Endothelial cell of umbilical vein (primary cell): ENCODE measurements at places on chromosomes 3 and 15. TPM values are rescaled to one million over a fixed set of nuclear protein-coding genes. Genes with fewer than 3 reads are reported as not detected.

DNA sequence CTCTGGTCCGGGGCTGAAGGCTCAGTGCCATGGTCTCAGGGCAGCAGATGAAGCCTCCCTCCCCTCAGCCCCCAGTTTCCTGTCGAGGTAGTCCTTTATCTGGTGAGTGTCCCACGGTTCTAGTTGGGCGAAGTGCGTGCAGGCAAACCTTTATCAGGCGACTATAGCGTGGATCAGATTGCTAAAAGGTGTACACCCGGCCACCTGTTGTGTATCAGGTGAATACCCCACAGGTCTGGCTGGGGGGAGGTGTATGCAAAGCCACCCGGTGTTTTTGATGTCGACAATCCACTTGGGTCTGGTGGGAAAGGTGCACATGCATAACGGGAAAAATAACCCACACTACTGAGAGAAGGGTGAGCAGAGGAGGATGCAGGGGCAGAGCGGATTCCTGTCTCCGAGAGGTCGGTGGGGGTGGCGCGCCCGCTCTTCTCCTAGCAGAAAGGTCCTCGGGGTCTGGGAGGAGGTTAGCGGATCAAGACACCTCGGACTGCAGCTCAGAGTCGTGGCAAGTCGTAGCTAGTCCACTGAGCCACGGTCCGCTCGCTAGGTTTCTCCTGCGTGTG is 507 bp downstream of the SLC12A6 start:
- H3K36me3 ChIP-seq, result peaks cover 5% of the 10 kb centered on the region
- no peak for DNase-seq
- H3K4me3 ChIP-seq, result peak overlapping the region; percentile 54
- no peaks in the 10 kb centered on the region for H3K27me3 ChIP-seq
- peak overlapping the region; percentile 71 for H3K27ac ChIP-seq

- H3K4me3 ChIP-seq, result no peak overlapping the region
- no peak for DNase-seq
- H3K27ac ChIP-seq, result no peak overlapping the region
- no peaks in the 10 kb centered on the region for H3K27me3 ChIP-seq
Observed at GRCh38 chr3:28252001-28252431, 10.6 kb downstream of the CMC1 start.

DNA sequence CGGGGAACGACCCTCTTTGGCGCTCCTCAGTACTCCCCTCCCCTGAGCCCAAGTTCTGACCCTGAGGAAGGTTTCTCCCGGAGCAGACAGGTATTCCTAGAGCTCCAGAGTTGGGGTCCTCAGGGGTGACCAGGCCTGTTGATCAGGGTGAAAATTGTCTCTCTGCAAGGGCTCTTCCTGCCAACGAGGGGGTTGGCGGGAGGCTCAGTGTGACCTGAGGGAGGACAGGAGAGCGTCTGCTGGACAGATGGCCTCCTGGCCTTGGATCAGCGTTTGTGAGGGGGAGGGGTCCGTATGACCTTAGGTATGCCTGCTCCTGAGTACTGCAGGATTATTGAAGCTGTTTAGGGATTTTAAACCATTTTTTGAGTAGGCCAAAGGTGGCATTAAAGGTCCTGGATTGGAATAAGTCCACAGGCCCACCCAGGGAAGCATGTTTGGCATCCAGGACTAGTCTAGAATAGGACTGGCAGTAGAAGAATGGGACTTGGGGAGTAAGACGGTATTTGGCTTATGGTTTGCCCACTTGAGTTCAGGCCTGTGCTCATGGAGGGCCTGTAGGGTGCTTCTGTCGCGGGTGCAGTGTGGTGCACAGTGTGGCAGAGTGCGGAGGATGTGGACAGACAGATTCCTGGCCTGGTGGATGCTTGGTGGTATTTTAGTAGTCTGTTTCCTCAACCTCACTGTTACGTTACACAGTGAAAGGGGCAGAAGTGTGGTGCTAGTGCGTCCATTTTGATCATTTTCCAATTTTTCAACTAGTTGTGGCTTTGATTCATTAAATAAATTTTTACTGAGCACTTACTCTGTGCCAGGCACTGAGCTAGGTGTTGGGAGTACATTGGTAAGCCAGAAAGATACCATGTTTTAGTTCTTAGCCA is 959 bp downstream of the ZNF592 start:
- H3K27me3 ChIP-seq, result no peaks in the 10 kb centered on the region

- DNase-seq, result no peak
- no peaks in the 10 kb centered on the region for H3K4me1 ChIP-seq
- H3K36me3 ChIP-seq, result no peaks in the 10 kb centered on the region
Observed at GRCh38 chr3:72004749-72005292, 219.9 kb upstream of the PROK2 start.

- H3K27me3 ChIP-seq, result no peaks in the 10 kb centered on the region
- H3K36me3 ChIP-seq, result no peaks in the 10 kb centered on the region
- peaks cover 26% of the 10 kb centered on the region for H3K4me1 ChIP-seq
- peak overlapping the region; percentile 96 for H3K4me3 ChIP-seq
- peak; percentile 81 for DNase-seq
- H3K27ac ChIP-seq, result peak overlapping the region; percentile 53
Observed at GRCh38 chr3:186930641-186931531, 560 bp downstream of the ST6GAL1 start.

DNA sequence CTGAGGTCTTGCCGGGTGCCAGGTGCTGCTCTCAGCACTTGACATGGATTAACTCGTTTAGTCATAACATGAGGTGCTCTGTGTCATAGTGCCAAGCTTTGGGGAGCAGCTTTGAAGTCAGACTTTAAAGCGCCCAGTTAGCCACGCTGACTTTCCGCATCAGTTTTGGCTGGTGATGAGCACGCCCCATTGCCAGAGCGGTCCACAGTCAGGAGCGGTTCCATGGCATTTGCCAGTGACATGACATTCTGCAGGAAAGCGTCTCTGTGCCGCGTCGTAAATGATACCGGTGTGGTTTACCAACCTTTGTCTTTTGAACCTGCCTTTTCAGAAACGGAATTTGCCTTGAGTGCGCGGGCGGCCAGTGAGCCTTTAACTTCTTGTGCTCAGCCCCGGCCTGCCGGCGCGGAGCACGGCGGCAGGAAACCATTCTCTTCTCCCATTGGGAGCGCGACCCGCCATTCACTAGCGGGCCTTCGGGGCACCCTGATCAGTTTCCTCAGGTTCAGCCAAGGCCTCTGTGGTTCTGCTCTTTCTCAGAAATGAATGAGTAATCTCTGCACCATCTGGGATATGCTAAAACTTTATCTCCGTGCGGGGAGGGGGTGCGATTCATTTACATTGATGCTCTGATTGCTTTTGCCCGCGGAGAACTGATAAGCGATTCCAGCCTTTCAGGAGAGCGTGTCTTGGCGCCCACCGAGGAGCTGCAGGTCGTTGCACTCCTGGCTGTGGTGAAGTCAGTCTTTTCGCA is 1.7 kb upstream of the SLC2A2 start:
- no peaks in the 10 kb centered on the region for H3K36me3 ChIP-seq
- no peak overlapping the region for H3K27ac ChIP-seq
- peak; percentile 59 for DNase-seq
- H3K4me1 ChIP-seq, result peaks cover 6% of the 10 kb centered on the region
- H3K4me3 ChIP-seq, result peak overlapping the region; percentile 3

ST3GAL6 gene
- 17.7 and 35.9 TPM in 2 replicates for total RNA-seq
